ENCODE measurements at places on chromosomes 7 and 10.
A peak's percentile ranks its signal among the peaks of the same experiment; 100 is the strongest.

GRCh38 chr7:93921607-93922566, at the start of gene GNG11:
Gene GNG11, plus strand, starts transcription at chr7:93921735. Its CDS starts 403 bp downstream, at chr7:93922138.
- no peak for DNase-seq

- DNase-seq, result no peak
These were observed 37.7 kb downstream of the ATXN7L1 start for GRCh38 chr7:105838627-105839231.

GRCh38 chr7:47454069-47454973, 127.6 kb downstream of the TNS3 start:
- DNase-seq, result peak; percentile 24

DNA sequence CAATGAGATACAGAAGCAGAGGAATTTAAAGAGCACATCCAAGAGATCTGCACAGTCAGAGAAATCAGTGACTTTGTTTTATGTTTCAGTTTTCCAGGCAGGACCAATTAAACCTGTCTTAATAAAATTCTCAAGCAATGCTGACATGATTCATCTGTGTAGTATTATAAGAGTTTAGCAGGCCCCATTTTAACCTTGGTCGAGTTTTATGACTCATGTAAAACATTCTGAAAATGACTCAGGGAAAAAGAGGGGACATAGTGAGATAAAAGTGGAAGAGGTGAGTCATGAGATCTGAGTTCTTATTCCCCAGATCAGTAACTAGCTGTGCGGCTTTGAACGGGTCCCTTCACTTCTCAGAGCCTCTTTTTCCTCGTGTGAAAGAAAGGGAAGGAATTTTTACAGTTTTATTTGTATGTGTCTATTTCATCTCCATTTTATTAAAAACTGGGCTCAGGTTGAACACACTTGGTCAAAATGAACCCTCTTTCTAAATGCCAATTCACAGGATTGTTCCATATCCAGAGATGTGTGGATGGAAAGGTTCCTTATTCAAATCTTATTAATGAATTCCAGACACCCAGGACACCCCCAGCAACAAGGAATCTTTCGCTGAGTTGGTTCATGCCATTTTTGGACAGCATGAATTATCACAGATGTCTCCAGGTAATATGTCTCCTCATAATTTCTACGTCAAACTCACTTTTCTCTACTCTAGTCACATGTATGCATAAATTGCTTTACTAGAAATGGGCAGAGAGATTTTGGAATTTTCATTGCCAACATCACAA, 143.2 kb downstream of the JAZF1 start:
- DNase-seq, result no peak

- DNase-seq, result no peak
These were observed 876.2 kb downstream of the GRID1 start for GRCh38 chr10:85490431-85490830.

DNA sequence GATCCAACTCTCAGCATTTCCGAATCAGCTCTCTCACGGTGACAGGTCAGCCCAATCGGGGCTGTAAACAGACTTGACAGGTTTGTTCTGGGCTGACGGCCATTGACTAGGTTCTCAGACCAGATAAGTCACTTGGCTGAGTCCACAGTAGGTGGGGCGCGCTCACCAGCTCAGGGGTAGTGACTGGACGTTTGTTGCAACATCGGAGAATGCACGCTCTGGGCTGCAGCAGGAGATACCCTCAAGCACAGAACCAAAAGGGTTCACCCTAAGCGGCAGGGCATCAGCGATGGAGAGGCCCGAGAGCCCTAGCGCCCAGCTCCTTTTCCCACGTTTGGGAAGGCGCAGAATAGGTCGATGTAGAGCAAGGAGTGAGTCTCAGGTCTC, 1.8 kb downstream of the KLLN start:
- no peak for DNase-seq

All from SHP77 treated with DMSO at 0.1 percent for 48 hours (cell line).